ENCODE measurements at places on chromosomes 7 and 10. TPM values are rescaled to one million over a fixed set of nuclear protein-coding genes. Genes with fewer than 3 reads are reported as not detected.

EPO gene
- total RNA-seq: not detected

NKX6-2 gene
- not detected for total RNA-seq

ZNF853 gene
- total RNA-seq: 3.2 TPM

MRC1 gene
- not detected for total RNA-seq

AGR2 gene
- not detected for total RNA-seq

PRSS37 gene
- total RNA-seq: not detected

OR2A42 gene
- not detected for total RNA-seq

TEX47 gene
- not detected for total RNA-seq

TRUB1 gene
- 17.7 TPM for total RNA-seq

REPIN1 gene
- total RNA-seq: 12.5 TPM

RBP4 gene
- total RNA-seq: not detected

Measured in bronchial smooth muscle cell (primary cell).